ENCODE measurements at places on chromosomes 16 and 17.

- no peak for DNase-seq
Measured at GRCh38 chr16:86231321-86231995, 278.9 kb upstream of the FOXF1 start.

DNA sequence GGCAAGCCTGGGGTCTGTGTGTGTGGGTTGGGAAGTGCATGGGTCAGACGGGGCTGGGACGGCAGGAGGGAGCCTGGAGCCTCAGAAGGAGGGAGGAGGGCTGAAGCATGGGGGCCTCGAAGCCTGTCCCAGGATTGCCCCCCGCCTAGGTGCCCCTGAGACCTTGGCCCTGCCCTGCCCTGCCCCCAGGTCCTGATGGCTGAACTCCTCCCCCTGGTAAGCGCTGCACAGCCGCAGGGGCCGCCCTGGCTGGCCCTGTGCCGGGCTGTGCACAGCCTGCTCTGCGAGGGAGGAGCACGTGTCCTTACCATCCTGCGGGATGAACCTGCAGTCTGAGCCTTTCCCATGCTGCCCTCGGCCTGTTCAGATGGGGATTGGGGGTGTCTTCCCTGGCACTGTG, 4.4 kb downstream of the TEDC2 start:
- no peak for DNase-seq

DNA sequence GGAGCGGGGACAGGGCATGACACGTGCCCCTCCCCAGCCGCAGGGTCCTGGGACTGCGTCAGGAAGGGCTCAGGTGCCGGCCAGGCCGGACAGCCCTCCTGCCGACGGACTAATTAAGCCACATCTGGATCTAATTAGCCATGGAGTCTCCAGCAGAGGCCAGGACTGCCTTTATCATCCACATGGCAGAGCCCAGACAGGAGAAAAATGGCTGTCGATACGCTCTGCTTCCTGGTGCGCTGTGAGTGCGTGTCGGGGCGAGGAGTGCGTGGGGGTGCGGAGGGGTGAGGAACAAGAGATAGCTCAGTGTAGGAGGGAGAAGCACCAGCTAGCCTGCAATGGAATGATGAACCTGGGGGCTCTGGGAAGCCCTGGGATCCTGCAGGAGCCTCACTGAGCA, 218.8 kb downstream of the IRF8 start:
- DNase-seq = no peak

GRCh38 chr16:56343661-56344517, 81.5 kb downstream of the AMFR start:
- no peak for DNase-seq

- DNase-seq = no peak
Measured at GRCh38 chr16:58608601-58609136, 21.0 kb downstream of the CNOT1 start.

DNA sequence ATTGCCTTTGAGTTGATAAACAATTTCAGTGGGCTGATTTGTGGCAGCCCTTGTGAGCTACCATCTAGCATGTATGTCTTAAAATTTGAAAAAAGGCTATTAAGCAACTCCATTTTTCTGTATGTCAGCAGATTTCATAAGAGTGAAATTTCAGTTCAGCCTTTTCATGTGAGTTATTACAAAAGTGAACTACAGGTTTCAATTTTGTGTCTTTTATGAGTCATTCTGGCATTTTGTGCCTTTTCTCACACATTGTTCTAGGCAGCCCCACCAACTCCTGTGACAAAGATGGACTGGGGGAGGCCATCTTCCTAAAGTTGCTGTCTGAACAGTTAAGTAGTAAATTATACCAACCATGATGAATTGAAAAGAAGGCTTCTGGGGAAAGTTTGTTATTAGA, 52.1 kb downstream of the USP10 start:
- DNase-seq = no peak

- no peak for DNase-seq
Measured at GRCh38 chr16:50940275-50940854, 198.5 kb downstream of the CYLD start.

GRCh38 chr17:15048381-15048780, 216.7 kb downstream of the PMP22 start:
- DNase-seq = no peak

- no peak for DNase-seq
Measured at GRCh38 chr16:3836641-3837040, 43.9 kb downstream of the CREBBP start.

DNA sequence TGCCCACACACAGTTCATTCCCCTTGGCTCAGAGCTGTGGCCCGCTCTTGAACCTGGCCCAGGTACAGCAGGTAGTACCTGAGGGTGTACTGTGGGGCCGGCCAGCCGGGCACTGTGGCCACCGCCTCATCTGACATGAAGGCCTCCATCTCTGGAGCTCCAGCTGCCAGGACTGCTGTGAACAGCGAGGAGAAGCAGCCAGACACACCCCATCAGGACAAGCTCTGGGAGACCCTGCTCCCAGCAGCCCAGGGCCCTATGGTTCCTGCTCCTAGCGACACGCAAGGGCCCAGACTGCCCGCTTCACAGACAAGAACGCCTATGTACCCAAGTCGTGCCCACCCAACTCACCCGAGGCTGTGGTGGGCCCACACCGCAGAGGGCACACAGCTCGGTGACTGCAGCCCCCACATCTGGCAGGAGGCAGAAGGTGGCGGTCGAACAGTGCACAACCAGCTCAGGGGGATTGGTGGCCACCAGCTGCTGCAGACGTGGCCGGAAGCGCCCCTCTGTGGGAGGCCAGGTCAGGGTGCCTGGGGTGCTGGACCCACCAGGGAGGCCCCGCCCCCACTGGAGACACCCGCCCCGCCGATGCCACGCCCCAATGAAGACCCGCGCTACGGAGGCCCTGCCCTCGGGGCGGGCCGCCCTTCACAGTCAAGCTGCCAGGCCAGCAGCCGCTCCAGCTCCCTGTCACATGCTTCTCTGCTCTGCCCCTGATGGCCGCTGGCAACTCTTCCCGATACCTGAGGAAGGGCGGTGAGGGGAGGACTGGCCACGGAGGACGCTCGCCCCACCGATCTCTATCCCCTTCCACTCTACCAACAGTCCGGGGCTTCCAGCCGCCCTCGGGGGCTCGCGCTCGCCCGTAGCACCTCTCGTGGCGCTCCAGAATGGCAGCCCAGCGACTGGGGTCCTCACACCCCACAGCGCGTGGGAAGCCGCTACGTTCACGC, 1.1 kb upstream of the STUB1 start:
- DNase-seq = no peak

DNA sequence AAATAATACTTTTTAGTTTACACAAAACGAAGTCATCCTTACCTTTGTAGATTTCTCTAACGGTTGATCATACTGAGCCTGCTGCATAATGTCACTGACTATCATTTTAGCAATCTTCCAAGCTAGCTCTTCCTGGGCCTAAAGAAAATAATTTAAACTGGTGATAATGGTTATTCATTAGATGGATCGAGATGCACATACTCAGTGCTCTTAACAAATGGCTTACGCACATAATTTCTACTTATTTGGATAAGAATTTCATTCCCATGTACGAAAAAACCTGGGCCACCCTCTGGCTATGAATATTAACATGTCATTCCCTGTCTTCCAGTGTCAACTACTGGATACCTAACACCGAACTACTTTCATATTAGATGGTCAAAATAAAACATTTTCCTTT, 41.4 kb upstream of the ULK2 start:
- DNase-seq = no peak

DNA sequence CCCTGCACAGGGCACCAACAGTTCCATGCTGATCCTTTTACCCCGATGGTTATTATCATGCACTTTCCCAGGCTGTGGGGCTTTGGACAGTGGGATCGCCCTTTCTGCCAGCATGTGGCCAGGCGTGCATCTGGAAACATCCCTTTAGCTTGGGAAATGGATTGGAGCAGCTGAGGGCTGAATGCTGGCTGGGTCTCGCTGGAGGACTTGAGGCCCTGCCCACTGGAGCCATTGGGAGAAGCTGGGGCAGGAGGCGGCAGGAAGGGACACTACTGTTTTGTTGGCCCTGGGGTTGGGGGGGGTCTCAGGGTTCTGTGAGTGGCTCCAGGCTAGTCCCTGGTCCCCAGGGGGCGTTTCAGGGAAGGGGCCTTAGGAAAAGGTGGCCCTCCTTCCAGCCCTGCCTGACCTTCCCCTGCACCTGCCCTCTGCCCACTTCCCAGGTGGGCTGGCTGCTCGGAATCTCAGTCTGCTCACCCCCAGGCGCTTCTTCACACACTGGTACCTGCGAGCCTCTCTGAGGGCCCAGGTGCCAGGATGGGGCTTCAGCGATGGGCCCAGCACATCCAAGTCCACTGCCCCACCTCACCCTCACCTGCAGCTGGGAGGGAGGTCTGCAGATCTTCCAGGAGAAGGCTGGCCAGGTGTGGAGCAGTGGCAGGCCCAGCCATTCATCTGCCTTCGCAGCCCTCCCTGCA, 1.6 kb upstream of the ADGRG3 start:
- DNase-seq = no peak

GRCh38 chr16:11208916-11209665, 46.9 kb downstream of the SOCS1 start:
- DNase-seq = no peak

- DNase-seq = no peak
Measured at GRCh38 chr16:65406933-65407332, 285.1 kb upstream of the CDH11 start.

DNA sequence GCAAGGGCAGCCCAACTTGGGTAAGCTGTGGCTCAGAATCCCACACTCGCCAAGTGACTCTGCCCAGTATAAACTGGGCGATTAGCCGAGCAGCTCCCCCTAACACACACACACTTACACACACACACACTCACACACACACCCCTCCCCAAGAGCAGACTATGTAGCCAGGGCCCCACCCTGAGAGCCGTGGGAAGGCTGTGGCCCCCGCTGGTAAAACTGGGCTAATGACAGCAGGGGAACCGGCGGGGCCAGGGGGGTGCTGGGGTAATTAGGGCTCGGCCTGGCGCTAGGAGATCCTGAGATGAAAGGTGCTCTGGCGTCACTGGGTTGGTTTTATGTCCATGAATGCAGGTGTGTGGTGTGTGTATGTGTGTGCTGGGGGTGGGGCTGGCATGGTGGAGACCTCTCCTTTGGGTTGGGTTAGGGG, 1.1 kb upstream of the THRA start:
- no peak for DNase-seq
